ENCODE measurements at places on chromosomes 13 and 19.

- no peak for DNase-seq
Measured at GRCh38 chr13:98216135-98216565, 39.1 kb upstream of the RNF113B start.

- no peak for DNase-seq
Measured at GRCh38 chr13:112889351-112890290, 79.4 kb upstream of the MCF2L start.

DNA sequence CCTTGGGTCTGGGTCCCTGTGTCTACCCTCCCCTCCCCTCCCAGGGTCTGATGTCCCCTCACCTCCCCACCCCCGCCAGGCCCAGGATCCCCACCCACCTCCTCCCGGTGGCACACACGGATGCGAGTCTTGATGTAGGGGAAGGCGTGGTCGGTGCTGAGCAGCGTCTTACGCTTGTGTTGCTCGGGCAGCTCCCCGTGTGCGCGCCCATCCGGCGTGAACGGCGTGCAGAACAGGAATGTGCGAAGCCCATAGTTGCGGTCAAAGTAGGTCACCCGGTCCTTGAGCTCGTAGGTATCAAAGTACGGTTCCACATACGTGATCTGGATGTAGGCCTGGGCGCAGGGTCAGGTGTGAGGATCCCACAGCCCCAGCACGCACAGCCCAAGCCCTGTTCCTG, 4.4 kb upstream of the KANK2 start:
- DNase-seq, result no peak

DNA sequence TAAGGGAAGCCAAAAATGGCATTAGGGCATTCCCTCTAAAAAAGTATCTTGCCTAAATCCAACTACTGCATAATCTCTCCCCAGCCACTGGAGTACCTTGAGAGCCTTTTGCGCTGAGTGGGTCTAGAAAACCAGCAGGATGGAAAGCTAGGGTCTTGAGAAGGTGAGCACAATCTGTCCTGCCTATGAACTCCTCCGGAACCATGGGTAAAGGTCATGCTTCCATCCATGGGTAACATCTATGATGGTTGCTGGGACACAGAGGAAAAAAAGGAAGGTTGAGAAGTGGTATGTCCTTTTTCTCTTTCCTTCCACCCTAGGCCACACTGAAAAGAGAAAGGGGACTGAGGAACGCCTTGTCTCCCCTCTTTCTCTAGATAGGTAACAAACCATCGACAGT, 52.4 kb downstream of the ZNF676 start:
- DNase-seq, result no peak

- no peak for DNase-seq
Measured at GRCh38 chr19:16363133-16363851, 38.7 kb downstream of the KLF2 start.

DNA sequence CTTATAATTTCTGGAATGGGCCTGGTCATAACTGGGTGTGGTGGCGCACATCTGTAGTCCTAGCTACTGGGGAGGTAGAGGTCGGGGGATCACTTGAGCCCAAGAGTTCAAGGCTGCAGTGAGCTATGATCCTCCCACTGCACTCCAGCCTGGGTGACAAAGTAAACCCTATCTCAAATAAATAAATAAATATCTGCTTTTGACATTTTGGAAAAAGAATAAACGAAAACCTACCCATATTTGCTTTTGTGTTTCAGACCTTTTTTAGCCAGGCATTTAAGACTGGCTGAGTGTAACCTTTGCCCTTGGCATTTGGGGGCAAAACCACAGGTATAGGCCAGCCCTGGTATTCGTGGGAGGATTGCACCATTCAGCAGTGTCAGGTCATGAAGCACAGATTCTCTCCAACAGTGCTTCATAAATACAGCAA, 14.8 kb upstream of the RCBTB2 start:
- DNase-seq, result no peak

- no peak for DNase-seq
Measured at GRCh38 chr19:10835089-10835753, 791 bp downstream of the TMED1 start.

DNA sequence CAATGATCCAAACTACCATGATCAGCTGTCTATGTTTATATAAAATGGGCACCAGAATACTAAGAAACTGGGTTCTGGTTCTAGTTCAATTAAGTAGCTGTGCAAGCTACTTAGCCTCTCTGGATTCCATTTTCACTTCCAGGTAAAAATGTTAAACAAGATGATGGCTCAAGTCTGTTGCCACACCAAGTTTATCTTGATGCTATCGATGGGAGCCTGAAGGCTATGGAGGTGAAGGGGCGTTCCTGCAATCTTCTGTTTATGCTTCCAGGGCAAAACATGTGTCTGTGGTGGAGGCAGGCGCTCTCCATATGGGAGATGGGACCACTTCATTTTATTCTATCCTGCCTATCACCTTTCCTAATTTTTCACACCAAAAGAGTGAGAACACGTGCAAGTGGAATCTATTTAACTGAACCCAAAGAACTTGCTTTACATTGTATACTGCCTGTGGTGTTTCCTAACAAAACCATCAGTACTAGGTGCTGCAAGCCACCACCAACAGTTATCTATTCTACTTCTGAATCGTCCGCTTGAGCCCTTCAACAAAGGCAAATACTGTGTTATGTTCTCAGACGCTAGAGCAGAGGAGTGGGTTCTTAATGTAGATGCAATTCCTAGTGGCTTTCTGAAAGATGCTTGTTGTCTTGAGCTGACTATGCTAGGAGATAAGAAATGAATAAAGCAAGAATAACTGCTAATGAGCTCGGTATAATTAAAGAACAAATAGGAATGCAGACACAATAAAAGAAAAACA, 70.9 kb downstream of the DOCK9 start:
- no peak for DNase-seq

DNA sequence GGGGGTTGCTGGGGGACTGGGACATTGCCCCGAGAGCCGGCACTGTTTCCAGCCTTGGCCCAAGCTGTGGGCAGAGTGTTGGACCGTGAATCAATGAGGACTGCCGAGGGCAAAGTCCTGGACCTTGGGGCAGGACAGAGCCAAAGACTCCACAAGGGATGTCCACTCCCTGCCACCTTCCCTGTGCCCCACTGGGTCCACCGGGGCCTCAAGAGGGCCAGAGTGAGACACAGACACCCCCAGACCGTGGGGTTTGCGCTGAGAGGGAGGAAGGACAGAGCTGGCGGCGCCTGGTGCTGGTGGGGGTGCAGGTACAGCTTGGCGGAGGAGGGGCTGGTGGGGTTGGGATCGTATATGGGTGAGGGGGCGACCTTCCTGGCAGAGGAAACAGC, 11.8 kb downstream of the MAST3 start:
- no peak for DNase-seq

- DNase-seq, result no peak
Measured at GRCh38 chr13:32840989-32841713, 175.1 kb upstream of the KL start.

DNA sequence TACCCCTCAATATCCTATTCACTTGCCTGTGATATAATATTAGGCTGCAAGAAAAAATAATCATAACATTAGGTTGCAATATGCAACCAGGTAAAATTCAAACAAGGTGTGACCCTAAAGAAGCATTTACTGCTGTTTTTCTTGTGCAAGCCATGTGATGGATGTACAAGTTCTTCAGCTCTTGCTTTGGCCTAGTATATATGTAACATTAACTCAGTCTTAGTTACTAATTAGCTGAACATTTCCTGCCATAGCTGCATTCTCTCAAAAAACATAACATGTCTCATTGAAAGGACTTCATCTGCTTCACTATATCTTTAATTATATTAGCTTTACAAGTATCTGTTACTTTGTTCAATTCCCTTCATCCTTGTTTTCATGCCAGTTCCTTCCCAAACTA, 406.8 kb upstream of the HTR2A start:
- DNase-seq, result no peak

DNA sequence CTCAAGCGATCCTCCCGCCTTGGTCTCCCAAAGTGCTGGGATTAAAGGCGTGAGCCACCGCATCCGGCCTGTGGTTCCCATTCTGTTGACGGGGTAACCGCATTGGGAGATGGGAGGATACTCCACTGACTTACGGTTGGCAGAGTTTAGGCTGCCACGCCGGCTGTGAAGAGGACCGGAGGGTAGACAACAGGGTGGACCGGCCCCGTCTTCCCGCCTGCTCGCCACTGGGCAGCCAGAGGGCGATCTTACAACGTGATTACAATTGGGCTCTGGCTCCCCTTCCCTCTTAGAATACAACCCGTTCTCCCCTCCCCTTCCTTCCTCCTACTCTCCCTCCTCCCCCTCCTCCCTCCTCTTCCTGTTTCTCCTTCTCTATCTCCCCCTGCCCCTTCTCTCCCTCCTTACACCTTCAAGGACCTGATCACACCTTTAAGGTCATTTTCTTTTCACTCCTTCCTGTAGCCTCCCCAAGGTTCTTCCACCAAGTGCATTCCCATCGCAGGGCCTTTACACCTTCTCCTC, 957 bp upstream of the CCDC194 start:
- DNase-seq, result peak; percentile 24

- DNase-seq, result no peak
Measured at GRCh38 chr19:20863176-20863575, 59.9 kb upstream of the ZNF85 start.

DNA sequence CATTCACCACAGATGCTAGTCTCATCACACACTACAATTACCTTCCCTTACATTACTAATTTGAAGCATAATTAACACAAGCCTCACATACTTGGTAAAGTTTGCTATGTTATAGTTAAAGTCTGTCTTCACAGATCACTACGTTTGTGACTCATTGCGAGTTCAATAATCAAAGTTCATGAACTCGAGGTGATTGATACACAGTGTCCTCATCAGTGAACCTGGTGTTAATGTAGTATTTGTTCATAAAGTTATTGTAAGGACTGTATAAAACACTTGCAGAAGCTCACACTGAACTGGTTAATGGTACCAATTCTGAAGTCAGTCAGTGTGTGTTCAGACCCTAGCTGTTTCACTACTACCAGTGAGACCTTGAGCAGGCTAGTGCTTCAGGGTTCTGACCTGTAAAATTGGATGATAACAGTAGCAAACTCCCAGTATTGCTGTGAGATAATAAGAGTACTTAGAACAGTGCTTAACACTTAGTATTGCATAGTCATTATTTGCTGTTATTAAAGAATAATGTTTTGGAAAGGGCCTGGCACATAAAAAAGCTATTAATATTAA, 313.3 kb downstream of the LIG4 start:
- no peak for DNase-seq

DNA sequence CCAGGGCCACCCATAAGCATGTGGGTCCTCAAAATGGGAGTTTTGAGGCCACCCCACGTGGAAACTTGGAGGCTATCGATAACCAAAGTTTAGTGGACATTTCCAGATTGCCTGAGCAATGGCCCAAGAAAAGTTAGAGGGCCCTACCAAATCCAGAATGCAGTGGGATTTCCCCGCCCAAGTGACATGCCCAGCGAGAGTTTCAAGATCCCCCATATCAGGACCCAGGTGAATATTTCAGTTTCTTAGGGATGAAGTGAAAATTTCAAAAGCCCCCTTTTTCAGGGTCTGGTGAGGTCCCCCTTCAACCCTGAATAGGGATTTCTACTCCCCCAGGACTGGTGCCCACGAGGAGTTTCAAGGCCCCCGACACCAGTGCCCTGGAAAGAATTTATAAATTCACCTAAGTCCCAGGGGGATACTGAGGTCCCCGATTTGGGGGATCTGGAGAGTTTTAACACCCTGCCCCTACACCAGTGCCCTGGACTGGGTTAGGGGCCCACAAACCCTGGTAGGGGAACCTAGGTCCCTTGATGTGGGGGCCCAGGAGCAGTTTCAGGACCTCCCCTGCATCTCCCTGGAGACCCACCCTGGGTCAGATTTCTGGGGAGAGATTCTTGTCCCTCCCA, 695 bp downstream of the BST2 start:
- DNase-seq, result no peak

DNA sequence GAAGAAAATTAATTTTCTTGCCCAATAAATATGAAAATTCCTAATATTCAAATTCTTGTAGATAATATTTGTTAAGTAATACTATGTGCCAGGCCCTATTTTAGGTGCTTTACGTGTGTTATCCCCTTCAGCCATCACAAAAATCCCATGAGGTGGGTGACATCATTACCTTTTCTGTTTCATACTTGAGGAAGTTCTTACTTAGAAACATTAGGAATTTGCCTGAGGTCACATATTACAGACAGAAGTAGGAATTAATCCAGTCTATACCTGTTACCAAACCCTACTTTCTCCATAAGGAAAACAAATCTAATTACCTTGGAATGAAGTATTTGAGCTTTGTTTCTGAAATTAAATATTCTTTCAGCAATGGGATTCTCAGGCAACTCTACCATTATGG, 336.1 kb downstream of the GPC6 start:
- no peak for DNase-seq

DNA sequence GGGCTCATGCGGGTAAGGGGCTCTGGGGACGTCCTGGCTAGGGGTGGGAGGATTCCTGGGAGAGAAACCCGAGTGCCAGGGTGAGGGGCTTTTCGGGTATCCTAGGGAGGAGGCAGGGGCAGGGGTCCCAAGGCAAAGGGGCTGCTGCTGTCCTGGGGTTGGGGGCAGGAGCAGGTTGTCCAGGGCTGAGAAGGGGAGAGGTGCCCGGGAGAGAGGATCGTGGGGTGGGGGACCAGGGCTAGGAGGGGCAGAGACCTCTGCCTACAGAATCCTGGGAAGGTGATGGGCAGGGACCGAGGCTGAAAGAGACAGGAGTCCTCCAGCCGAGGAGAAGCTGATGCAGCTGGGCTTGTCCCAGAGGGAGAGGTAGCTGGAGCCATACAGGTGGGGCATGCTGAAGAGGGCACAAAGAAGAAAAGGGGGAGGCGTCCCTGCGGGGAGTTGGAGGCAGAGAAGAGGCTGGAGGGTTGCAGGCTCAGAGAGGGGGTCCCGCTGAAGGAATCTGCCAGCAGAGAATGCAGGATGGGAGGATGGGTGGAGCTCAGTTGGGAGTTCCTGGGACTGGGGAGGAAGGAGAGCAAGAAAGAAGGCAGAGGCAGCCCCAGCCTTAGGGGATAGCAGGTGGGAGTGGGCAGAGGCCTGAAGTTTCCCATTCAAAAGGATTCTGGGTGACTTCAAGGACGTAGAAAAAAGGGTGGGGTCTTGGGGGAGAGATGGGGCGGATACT, 574 bp downstream of the CYP2S1 start:
- no peak for DNase-seq
